ENCODE measurements at places on chromosomes 2 and 18.

DNA sequence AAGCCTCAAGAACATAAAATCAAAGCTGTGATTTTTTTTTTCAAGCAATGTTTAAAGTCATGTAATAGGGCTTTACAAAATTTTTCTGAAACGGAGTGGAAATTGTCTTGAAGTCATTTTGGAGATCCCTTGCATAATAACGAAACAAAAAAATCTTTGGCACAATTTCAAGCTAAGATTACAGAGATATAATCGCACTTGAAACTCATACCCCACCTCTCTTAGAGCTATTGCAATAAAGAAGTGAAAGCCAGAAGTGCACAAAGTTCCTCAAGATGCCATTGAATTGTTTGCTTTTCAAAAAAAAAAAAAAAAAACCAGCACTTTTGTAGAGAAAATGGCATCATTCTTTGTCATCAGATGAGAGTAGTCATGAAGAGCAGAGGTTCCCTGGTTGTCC is 152.3 kb downstream of the PAX3 start:
- no peak for DNase-seq

GRCh38 chr2:46550686-46551404 is 71.5 kb downstream of the TMEM247 start:
- DNase-seq = no peak

DNA sequence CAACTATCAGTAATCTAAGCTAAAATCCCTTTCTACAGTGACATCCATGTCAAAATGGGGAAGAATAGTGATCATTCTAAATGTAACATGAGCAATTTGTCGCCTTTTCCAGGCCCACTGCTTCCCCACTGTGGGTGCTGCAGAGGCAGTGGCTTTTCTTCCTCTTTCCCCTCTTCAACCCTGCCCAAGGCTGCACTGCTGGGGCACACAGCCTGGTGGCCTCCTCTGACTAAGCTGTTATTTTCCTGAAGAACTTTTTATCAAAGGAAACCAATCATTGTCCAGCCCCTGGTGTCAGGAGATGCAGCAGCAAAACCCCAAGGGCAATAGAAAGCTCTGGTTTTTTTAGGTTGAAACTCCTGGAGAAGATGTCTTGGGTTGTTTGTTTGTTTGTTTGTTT is 117.6 kb upstream of the KLF7 start:
- DNase-seq = no peak

- DNase-seq = no peak
These were observed 6.8 kb upstream of the PXDN start for GRCh38 chr2:1750933-1751766.

GRCh38 chr2:6916736-6917070 is 509 bp upstream of the RNF144A start:
- DNase-seq = no peak

DNA sequence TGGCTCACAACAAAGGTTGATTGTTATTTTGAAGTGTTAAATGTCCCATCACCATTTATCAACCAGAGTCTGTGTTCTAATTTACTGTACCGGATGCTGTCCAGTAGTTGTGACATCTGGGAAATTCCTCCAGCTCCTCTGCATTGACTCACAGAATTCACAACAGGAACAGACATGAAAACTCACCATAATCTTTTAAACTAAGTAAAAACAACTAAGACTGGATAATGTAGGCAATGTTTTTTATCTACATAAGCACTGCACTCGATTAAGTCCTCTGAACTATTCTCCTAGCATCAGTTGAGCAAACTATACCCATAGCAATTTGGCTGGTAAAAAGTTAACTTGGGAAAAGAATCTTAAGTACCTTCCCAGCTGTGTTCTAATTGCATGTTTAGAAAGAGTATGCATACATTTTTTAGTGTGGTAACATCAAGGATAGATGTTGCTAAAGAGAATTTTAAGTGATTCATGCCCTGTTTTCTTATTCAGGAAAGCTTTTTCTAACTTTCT is 42.9 kb upstream of the MYO1B start:
- DNase-seq = no peak

DNA sequence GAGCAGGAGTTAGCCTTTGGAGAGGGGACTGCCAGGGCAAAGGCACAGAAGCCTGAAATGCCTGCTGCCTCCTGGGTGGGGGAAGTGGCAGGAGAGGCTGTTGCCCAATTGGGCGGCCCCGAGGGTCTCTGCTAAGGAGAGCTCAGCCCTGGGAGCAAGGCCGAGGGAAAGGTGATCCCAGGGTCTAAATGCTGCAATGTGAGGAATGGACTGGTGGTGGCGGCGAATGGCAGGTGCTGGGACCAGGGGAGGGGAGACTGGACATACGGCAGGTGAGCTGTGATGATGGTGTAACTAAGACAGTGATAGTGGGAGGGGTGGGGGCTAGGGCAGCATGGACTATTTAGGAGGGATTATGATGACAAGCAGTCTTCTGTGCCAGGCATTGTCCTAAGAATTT is 104.0 kb downstream of the DYSF start:
- DNase-seq = no peak

DNA sequence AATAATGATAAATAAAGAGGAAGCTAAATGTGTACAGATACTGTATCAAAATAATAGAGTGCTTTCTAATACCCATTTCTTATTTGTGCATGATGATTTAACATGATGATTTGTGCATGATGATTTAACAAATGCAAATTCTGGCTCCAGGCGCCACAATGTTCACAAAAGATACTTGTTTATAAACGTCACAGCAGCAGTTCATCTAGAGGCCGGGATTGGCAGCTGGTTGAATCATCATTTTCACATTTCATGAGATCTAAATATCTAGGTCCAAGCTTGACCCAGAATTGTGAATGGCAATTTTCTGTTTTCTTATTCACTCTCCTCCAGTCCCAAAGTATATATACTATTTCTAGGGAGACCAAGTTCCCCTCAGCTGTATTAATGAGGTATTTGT is 322.0 kb downstream of the SUCLG1 start:
- no peak for DNase-seq

GRCh38 chr2:153536115-153536514 is 57.6 kb upstream of the RPRM start:
- DNase-seq = no peak

DNA sequence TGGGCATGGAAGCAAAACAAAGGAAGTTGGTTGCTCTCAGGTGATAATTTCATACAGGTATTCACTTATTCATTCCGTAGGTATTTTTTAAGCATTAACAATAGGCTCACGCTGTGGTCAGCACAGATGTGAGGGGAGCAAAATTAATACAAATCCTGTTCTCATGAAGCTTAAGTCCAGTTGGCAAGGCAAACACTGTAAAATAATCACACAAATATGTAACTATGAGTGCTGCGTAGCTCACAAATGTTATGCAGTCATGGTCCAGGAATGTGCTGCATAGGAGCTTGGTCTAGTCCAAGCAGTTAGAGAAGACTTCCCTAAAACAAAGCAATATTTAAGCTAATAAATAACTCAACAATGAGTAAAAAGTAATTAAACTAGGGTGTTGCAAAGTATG is 23.9 kb downstream of the SP5 start:
- DNase-seq = no peak

GRCh38 chr2:196987298-196987648 is 60.8 kb upstream of the PGAP1 start:
- no peak for DNase-seq

GRCh38 chr18:3442919-3443318 is 7.1 kb upstream of the TGIF1 start:
- DNase-seq = no peak

- DNase-seq = no peak
These were observed 326.3 kb upstream of the ZNF804A start for GRCh38 chr2:184272056-184272455.

DNA sequence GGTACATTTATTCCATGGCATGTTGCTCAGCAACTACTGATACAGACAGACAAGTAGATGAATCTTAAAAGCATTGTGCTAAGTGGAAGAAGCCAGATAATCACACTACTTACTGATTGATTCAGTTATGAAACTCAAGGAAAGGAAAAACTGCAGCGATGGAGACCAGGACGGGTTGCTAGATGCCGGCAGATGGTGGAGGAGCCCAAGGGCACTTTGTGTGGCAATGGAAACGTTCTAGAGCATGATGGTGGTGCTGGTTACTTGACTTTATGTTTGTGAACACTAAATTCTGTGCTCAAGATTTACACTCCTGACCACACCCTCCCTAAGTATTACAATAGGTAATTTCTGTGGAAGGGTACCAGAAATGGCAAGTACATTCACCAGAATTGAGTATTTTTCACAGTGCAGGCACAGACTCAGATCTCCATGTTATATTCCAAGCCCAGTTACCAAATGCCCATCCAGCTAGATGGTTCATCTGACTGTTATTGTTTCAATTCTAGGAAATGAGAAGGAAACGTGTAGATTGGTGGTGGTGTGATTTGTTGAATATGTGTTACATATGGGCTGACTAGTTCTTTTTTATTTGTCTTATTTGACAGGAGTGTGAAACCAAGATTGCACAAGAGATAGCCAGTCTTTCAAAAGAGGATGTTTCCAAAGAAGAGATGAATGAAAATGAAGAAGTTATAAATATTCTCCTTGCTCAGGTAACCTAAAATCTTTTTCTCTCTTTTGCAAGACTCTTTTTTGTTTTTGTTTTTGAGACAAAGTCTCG is 55.1 kb downstream of the RALBP1 start:
- DNase-seq = no peak

- DNase-seq = no peak
These were observed 7.2 kb downstream of the RAB11FIP5 start for GRCh38 chr2:73105511-73105971.

GRCh38 chr2:24047703-24048033 is 477 bp upstream of the WDCP start:
- DNase-seq = no peak

- DNase-seq = no peak
These were observed 337.6 kb downstream of the IRS1 start for GRCh38 chr2:226461981-226462380.

DNA sequence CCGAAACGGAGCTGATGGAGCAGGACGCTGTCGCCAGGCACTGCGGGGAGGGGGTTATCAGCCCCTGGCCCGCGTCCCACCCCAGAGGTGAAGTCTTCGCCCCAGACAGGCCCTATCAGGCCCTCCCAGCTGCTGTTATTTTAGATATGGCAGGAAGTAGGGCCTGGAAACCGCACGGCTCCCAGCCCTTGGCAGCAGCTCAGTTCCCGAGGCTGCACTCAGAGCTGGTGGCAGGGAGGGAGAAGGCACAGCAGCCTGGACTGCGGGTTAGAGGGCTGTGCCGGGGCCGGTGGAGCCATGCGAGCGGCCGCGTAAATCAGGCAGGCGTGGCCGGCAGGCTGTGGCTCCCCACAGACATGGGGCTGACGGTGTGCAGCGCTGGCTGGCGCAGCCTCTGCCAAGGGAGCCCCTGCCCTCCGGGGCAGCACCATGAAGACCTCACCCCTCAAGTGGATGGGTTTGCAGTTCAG is 111.4 kb downstream of the NFATC1 start:
- DNase-seq = no peak

- DNase-seq = no peak
These were observed 994.0 kb downstream of the TSN start for GRCh38 chr2:122749405-122749804.

DNA sequence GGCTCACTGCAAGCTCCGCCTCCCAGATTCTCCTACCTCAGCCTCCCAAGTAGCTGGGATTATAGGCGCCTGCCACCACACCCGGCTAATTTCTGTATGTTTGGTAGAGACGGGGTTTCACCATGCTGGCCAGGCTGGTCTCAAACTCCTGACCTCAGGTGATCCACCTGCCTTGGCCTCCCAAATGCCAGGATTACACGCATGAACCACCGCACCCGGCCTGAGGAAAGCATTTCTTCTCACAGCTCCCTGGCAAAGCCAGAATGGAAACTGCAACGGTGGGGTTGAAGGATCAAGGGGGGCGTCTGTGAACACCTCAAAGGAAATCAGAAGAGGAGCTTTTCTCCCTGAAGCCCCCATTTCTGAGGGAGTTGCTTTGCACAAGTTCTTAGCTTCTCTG is 11.2 kb upstream of the TEX51 start:
- no peak for DNase-seq

GRCh38 chr2:26422947-26423629 is 21.4 kb downstream of the DRC1 start:
- no peak for DNase-seq
